EH (cell line): ENCODE measurements at places on chromosomes 5 and 9.
A peak's percentile ranks its signal among the peaks of the same experiment; 100 is the strongest.

- peak; percentile 16 for DNase-seq
These were observed 90.8 kb downstream of the HACD4 start for GRCh38 chr9:20940447-20941173.

- DNase-seq = no peak
These were observed 929.9 kb downstream of the TLE4 start for GRCh38 chr9:80501635-80502034.

DNA sequence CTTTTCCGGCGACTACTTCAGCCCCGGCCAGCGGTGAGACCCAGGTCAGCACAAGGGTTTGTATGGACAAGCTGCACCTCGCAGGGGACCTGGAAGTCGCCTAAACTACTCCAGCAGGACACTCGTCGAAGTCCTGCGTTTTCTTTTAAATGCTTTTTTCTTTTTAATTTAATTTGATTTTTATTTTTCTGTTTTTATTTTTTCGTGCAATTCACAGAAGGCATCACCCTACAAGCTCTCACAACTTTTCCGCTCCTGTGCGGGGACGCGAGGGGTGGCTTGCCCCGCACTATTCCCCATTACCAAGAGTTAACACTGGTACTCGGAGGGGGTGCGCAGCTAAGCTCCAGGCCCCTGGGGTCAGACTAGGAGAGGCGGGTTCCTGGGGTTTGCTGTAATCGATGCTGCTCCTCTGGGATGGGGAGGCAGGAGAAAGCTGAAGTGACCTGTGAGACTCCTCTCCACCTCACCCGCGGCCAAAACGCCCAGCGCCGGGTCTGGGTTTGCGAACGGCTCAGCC lies 1.3 kb downstream of the EDIL3 start:
- no peak for DNase-seq

- DNase-seq = peak; percentile 90
These were observed 41.4 kb upstream of the TIFAB start for GRCh38 chr5:135493406-135494180.

GRCh38 chr9:16551692-16552091 lies 318.8 kb downstream of the BNC2 start:
- DNase-seq = no peak

GRCh38 chr9:114279693-114280092 lies 43.2 kb upstream of the ORM1 start:
- DNase-seq = no peak

DNA sequence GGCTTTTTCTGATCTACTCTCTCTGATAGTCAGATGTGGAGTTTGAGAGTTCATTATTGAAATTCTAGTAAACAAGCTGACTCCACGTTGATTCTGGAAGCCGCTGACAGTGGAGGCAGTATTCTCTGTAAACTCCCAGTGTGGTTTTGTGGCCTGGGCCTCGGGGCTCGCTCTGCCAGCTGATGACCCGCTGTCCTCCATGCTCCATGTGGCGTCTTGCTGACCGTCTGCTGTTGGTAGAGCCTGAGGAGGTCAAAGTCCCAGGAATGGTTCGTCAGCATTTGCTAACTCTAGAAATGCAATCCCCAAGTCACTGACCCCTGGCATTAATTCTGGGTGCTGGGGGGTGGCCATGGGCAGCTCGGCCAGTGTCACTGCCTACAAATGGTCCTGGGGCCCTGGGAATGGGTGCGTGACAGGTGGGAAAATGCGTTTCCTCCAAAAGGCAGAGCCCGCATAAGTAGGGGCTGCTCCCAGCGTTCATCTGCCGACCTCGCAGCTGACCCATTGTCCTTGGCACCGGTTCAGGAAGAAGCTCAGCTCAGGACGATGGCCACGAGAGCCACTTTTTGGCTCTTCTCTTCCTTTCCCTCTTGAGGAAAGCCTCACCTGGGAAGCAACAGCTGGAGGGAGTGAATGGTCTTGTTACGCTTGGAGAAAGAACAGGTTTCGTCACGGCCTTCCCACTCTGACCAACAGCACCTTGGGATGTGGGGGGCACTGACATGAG lies 55.1 kb downstream of the MRPL36 start:
- no peak for DNase-seq

GRCh38 chr9:88593537-88594185 lies 58.7 kb downstream of the NXNL2 start:
- peak; percentile 74 for DNase-seq

- DNase-seq = no peak
These were observed 121.7 kb upstream of the SEMA6A start for GRCh38 chr5:116696366-116696765.

DNA sequence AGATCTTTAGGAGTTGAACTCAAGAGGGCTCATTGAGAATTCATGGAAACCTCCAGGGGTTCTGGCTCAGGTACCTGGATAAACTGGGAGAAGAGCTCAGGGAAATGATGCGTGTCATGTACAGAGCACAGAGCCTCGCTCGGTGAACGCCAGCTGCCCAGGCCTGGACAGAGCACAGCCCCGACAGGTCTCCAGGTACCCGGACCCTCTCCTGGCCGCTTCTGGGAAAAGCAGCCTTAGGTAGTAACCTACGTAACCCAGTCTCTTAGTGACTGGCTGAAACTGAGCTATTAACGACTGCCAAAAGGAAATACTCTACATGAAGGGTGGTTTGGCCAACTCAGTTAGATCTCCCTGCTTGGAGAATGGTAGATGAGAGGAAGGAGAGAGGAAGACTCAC lies 157.4 kb downstream of the TTLL11 start:
- no peak for DNase-seq

GRCh38 chr5:116885825-116886224 lies 311.2 kb upstream of the SEMA6A start:
- no peak for DNase-seq

GRCh38 chr5:119274767-119275130 lies 81.1 kb upstream of the TNFAIP8 start:
- peak; percentile 80 for DNase-seq

DNA sequence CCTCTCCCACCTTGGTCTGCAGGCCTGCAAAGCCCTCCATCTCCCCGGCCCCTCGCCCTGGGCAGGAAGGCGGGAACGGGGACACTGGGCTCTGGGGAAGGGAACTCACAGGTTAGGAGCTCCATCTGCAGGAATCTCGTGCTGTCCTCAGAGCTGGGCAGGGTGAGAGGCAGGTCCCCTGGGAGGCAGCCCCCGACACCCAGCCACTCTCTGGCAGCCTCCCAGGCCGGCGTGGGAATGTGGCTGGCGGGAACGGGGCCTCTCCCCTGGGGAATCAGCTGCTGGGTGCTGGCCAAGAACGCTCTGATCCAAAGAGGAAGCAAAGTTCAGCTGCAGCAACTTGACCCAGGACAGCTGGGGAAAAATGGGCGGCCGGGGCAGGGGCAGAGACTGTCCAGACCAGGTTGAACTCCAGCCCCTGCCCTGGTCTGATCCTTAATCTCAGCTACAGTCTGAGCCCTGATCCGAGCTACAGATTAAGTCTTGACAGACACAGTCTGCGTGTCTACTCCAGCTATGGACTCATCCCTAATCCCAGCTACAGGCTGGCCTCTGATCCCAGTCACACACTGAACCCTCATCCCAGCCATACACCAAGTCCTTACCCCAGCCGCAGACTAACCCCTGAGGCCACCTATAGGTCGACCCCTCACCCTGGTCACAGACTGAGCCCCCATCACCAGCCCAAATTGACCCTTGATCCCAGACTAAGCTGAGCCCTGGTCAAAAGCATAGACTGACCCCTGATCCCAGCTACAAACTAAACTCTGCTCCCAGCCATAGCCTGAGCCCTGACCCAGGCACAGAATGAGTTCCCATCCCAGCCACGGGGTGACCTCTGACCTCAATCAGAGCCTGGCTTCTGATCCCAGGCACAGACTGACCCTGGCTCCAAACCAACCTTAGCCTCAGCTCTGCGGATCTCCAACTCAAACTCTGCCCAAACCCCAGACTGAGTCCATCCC lies 37.3 kb upstream of the EGFL7 start:
- peak; percentile 79 for DNase-seq

GRCh38 chr5:74993743-74994142 lies 58.6 kb downstream of the GCNT4 start:
- DNase-seq = peak; percentile 25

- no peak for DNase-seq
These were observed 52.8 kb upstream of the CAST start for GRCh38 chr5:96609369-96609768.

DNA sequence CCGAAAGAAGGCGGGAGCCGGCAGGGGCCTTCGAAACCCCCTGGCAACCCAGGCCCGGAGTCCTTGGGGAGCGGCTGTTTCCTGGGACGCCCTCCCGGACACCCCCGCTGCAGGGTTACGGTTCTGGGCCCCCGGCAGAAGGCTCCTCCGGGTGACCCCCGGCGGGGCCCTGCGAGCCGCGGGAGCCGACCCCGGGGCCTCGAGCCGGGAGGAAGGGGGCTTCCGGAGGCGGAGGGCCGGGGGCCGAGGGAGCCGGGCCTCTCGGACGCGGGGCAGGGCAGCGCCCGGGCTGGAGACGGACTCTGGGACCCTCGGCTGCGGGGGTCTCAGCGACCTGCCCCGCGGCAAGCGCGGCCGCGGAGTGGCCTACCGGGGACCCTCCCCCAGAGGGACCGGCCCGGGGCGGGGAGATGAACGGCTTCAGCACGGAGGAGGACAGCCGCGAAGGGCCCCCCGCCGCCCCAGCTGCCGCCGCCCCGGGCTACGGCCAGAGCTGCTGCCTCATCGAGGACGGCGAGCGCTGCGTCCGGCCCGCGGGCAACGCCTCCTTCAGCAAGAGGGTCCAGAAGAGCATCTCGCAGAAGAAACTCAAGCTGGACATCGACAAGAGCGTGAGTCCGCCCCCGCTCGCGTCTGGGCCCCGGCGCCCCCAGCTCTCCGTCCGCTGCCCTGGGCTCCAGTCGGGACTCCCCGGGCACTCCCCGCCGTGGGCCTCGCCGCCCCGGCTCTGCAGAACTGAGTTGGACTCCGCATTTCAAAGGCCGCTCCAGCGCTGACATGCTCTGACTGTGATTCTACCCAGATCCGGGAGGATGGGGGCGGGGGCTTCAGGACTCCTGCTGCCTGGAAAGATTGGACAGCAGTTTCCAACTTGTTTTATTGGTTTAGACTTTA lies 645 bp downstream of the SAP30L start:
- peak; percentile 74 for DNase-seq
